ENCODE measurements at places on chromosomes 1 and 21.

DNA sequence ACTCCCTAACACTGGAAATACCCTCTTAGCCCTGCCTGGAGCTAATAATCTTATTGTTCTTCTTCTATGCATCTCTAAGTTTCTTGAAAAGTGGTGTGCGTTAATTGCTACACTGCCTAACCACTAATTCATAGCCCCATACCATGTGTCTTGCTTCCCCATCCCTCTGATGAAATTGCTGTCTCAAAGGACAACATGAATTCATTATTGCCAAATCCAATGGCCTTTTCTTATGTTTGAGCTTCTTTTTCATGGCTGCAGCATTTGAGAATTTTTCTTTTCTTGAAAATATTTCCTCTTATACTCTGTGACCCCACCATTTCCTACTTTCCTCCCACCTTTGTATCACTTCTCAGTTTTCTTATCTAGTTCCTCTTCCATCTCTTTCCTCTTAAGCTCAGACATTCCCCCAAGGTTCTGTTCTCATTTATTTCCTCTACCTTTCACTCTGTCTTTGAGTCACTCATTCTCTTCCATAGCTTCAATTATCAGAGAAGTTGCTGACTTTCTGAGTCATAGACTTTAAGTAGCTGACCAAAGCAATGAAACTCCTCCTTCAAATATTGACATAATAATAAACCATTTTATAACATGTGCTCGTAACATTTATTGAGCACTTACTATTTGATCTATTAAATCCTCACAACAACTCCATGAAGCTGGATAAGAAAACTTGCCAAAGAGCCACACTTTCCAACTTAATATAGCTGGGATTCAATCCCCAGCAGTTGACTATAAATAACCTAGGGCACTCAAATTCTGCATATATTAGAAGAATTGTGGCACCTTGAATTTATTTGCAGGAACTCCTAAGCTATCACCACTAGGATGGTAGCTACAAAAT is 35.5 kb upstream of the ATP6V1G3 start:
- no peak for DNase-seq

DNA sequence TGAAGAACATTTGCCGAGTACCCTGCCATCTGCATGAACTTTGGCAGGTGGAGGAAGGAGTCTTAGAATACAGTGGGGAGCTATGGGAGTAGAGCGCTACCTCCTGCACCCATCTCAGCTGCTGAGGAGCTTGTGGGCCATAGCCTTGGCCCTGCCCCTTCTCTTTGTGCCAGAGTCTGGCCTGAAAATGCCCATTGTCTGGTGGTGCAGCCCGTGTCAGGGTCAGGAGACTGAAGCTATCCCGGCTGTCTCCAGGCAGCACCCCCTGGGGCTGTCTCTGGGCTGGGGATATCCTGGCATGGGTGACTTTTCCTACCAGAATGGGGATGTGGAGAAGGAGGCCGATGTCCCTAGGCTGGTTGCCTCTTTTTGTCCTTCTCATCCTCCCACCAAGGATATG is 7.3 kb downstream of the IPO13 start:
- DNase-seq = no peak

- no peak for DNase-seq
Measured at GRCh38 chr21:39480271-39480670, 28.5 kb downstream of the SH3BGR start.

DNA sequence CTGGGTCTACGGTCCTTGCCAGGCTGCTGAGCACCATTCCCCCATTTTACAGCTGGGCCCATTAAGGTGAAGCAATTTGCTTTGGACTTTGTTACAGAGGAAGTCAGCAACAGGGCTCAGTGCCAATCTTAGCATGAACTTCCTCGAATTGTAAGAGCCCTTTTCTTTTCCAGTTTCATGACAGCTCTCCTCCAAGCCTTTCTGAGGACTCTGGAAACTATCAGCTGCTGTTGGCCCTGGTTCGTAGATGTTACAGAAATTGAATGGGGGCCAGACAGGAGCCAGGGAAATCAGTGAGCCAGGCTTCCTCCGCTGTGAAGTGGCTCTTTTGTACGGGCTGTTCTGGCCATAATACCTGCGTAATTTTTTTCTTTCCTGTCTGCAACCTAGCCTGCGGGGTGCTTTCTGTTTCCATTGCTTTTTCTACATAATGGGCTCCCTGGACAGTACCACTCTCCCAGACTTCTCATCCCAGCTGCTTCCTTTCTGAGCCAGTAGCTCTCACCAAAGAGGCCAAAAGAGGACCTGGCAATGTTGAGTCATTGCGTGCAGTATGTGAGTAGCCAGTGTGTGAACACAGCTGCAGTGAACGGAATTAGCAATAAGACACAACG is 386.3 kb downstream of the DISC1 start:
- DNase-seq = peak; percentile 69

- DNase-seq = no peak
Measured at GRCh38 chr21:33026443-33026858, 716 bp downstream of the OLIG2 start.

- no peak for DNase-seq
Measured at GRCh38 chr1:162706606-162707005, 74.3 kb downstream of the DDR2 start.

GRCh38 chr1:183918589-183918988 is 113.7 kb downstream of the RGL1 start:
- no peak for DNase-seq

- DNase-seq = no peak
Measured at GRCh38 chr1:39940980-39941871, 13.7 kb upstream of the MFSD2A start.

DNA sequence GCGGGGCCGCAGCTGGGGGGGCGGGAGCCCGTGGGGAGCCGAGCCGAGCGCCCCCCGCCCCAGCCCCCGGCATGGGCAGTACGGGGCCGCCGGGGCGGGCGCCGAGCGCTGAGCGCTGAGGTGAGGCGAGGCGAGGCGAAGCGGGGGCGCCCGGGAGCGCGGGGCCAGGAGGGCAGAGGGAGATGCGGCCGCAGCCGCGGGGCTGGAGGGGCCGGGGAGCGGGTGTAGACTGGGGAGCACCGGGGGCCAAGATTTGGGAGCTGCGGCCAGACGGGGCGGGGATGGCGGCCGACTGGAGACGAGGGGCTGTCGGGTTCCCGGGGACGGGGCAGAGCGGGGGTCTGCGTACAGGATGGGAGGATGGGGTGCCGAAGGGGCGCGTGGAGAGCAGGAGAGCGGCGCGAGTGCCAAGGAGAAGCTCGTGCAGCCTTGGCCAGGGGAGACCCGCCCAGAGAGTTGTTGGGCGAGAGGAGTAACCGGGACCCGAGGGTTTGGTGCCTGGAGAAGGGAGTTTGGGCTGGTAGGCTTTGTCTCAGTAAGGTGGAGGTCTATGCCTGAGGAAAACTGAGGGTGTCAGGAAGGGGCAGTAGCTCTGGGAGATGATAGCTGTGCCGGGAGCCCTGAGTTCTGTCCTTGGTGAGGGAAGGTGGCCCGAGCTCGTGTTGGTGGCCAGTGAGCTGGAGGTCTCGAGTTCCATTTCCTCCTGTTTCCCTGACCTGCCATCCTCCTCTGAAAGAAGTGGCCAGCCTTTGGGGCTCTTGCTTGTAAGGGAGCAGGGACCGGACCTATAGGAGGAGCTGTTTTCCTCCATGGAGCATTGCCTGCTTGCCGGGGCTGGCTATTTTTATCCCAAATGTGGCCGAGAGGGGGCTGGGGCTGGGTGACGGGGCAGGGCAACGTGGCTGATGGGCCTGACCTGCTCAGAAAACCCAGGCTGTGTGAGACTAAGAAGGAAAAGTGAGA is 539 bp downstream of the ATP8B2 start:
- peak; percentile 64 for DNase-seq

GRCh38 chr1:200226268-200226968 is 183.4 kb downstream of the ZNF281 start:
- no peak for DNase-seq

DNA sequence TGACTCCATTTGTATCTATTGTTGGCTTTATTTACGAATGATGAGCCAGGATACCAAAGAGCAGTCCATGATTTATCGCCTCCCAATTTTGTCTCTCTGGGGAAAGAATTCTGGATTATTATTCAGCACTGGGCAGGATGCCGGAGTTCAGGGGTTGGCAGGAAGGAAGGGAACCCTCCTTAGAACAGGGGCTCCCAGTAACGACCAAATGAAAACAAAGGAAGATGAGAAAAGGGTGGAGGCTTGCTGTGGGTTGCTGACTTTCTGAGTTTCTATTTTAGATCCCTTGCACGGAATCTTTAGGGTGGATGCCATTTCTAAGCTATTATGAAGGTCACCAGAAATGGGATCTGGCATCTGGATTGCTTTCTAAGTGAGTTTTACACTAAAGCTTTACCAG is 231.2 kb upstream of the LYPLAL1 start:
- no peak for DNase-seq

DNA sequence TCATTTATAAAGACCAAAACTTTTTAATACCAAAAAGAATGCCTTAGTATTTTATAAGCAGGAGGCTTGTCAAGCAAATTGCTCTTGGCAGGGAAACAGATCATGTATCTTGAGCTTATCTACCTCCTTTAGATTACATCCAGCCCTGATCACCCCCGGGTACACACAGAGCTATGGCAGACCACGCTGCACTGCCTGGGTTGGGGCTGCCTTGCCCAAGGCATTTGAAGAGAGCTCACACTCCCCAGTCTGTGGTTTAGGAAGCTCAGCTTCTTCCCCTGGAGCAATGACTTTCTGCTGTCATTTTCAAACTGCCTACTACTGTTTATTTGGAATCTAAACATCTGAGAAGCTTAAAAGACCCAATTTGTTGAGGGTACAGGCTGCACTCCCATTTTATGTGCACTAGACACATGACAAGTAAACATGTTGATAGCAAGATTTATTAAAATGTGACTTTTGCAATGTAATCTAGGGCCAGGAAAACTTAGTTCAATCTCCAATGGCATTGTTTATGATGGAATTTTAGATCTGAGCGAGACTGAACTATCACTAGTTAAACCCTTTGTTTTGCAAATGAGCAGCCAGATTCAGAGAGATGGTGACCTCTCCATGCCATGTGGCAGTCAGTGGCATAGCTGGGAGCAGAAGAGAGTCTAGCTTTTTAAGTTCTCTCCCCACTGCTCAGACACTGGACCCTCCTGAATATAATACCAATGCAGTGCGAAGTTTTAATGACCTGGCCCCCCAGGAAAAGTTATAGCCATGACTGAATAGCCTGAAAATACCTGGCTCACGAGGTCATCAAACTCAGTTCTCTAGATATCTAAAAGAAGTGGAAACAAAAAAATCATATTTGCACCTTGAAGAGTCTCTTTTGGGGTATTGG is 214.9 kb downstream of the HLX start:
- DNase-seq = no peak

- DNase-seq = no peak
Measured at GRCh38 chr1:31694964-31695313, 8.9 kb downstream of the COL16A1 start.

Data from transverse colon (tissue), 4 donors.